ENCODE measurements at places on chromosomes 2 and 18. TPM values are rescaled to one million over a fixed set of nuclear protein-coding genes. Genes with fewer than 3 reads are reported as not detected.

ALKAL2 gene
- not detected for total RNA-seq

WDR43 gene
- 109 TPM for total RNA-seq

NT5DC4 gene
- not detected for total RNA-seq

C2orf15 gene
- not detected for total RNA-seq

PSME4 gene
- total RNA-seq = 42.6 TPM

ANKRD53 gene
- 0.32 TPM for total RNA-seq

MALL gene
- total RNA-seq = 26.6 TPM

HOXD10 gene
- 0.15 TPM for total RNA-seq

ASXL3 gene
- 0.32 TPM for total RNA-seq

IL18RAP gene
- total RNA-seq = not detected

Measured in epithelial cell of umbilical artery (primary cell).